ENCODE measurements at places on chromosomes 7 and 10. TPM values are rescaled to one million over a fixed set of nuclear protein-coding genes. Genes with fewer than 3 reads are reported as not detected.
A peak's percentile ranks its signal among the peaks of the same experiment; 100 is the strongest.

- H3K27ac ChIP-seq = no peak overlapping the region
- no peak for DNase-seq
- no peaks in the 10 kb centered on the region for H3K36me3 ChIP-seq
- H3K4me3 ChIP-seq = no peak overlapping the region
- peaks cover 4% of the 10 kb centered on the region for H3K27me3 ChIP-seq
These were observed 12.3 kb upstream of the SNX10 start for GRCh38 chr7:26279405-26279804.

DNA sequence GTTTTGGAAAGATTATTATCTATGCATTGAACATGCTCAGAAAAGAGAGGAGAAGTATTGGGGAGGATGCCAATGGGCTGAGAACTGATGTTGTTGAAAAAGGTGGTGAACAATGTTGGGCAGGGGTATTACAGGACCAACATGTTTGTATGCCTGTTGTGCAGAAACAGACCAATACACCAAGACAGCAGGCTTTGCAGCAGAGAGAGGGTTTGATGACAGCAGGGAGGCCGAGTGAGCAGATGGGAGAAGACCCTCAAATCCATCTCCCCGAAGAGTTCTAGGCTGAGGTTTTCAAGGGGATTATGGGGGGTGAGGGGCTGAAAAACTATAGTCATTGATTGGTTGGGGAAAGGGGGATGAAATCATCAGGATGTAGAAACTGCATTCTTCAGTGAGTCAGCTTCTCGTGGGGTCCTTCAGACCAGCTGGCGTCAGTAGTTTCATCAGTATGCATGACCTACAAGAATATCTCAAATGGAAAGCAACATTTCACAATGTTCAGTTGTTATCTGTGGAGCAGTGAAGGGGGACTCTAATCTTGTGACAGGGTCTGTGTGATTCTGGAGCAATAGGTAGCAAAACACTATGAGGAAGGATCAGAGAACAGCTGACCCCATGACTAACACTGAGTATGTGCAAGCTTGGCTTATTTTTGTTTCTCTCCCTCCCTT is 167.8 kb downstream of the BAMBI start:
- H3K4me1 ChIP-seq = peaks cover 24% of the 10 kb centered on the region
- no peak overlapping the region for H3K4me3 ChIP-seq
- no peak for DNase-seq
- no peaks in the 10 kb centered on the region for H3K36me3 ChIP-seq
- no peak overlapping the region for H3K27ac ChIP-seq

DNA sequence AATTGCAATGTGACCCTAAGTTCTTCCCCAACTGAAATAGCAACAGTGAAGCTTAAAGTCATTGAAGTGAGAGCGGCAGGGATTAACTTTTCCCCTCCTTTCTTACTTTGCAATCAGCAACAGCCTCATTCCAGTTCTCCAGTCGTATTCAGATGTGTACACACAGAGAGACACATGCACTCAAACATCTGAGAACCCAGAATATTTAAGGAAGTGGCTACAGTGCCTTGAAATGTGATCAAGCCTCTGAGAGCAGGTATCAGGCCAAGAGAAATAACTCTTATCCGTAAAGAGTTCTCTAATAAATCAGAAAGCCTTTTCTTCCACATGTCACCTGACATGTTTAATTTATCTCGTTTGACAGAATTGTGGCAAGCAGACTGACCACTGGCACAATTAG is 388.9 kb upstream of the NPVF start:
- H3K36me3 ChIP-seq = no peaks in the 10 kb centered on the region
- no peak for DNase-seq
- H3K4me1 ChIP-seq = peaks cover 49% of the 10 kb centered on the region
- peak overlapping the region; percentile 11 for H3K27ac ChIP-seq

Gene JCAD
- total RNA-seq = 23.5 TPM

- no peak overlapping the region for H3K27ac ChIP-seq
- H3K4me3 ChIP-seq = no peak overlapping the region
- H3K27me3 ChIP-seq = no peaks in the 10 kb centered on the region
- H3K36me3 ChIP-seq = no peaks in the 10 kb centered on the region
- DNase-seq = no peak
These were observed 35.2 kb downstream of the UBTD1 start for GRCh38 chr10:97533888-97534287.

Gene SH2D4B
- total RNA-seq = not detected

Gene CAV1
- total RNA-seq = 266 TPM

- H3K4me1 ChIP-seq = peaks cover 8% of the 10 kb centered on the region
- H3K27ac ChIP-seq = no peak overlapping the region
- H3K36me3 ChIP-seq = peaks cover 38% of the 10 kb centered on the region
These were observed 59.6 kb downstream of the ATOH7 start for GRCh38 chr10:68172324-68172723.

DNA sequence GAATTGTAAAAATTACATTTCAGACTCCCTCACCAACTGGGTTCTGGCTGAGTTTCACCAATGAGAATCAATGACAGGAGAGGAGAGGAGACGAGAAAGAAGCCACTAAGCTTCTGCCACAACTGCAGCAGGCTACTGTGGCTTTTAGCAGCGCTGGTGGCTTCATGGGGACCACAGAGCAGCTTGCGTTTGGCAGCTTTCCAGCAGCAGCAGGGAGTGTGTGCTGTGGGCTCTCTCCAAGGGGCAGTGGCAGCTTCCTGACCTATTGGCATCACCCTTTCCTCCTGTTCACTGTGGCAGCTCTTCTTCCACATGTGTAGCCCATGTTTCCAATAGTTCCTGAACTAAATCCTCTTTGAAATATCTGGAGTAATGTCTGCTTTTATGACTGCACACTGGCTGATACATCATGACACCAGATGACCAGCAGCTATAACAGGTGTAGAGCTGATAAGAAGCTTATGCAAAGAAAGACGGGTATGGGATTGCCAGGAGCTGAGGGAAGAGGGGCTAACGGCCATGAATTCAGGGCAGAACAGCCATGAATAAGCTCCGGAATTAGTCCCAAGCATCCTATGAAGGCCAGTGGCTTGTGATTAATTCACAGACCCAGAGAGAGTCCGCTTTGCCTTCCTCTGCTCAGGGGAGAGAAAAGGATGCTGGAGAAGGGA is 46.8 kb downstream of the KCNH2 start:
- H3K27ac ChIP-seq = no peak overlapping the region
- no peak for DNase-seq
- H3K27me3 ChIP-seq = peaks cover 44% of the 10 kb centered on the region

- no peaks in the 10 kb centered on the region for H3K4me1 ChIP-seq
- no peaks in the 10 kb centered on the region for H3K27me3 ChIP-seq
- no peak for DNase-seq
These were observed 1025.6 kb upstream of the C7orf33 start for GRCh38 chr7:147564786-147565476.

Gene OR13A1
- not detected for total RNA-seq

DNA sequence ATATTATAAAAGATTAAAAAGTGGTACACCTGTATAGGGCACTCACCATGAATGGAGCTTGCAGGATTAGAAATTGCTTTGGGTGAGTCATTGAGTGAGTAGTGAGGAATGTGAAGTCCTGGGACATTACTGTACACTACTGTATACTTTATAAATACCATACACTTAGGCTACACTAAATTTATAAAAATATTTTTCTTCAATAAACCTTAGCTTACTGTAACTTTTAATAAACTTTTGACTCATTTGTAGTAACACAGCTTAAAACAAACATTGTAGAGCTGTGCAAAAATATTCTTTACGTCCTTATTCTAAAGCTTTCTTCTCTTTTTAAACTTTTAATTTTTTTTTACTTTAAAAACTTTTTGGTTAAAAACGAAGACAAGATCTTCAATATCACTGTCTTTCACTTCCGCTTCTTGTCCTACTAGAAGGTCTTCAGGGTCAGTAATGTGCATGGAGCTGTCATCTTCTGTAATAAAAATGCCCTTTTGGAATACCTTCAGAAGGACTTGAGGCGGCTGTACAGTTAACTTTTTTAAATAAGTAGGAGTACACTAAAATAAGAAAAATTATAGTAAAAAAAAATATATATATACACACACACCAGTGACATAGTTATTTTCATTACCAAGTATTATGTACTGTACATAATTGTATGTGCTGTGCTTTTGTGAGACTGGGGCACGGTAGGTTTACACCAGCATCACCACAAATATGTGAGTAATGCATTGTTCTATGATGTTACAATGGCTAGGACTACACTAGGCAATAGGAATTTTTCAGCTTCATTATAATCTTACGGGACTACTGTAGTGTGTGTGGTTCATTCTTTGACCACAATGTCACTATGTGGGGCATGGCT is 3.5 kb downstream of the STK31 start:
- H3K36me3 ChIP-seq = no peaks in the 10 kb centered on the region
- no peaks in the 10 kb centered on the region for H3K4me1 ChIP-seq
- no peak for DNase-seq
- no peaks in the 10 kb centered on the region for H3K27me3 ChIP-seq
- no peak overlapping the region for H3K4me3 ChIP-seq

- H3K36me3 ChIP-seq = no peaks in the 10 kb centered on the region
- H3K27me3 ChIP-seq = peaks cover 73% of the 10 kb centered on the region
- H3K27ac ChIP-seq = no peak overlapping the region
- H3K4me1 ChIP-seq = no peaks in the 10 kb centered on the region
- no peak for DNase-seq
These were observed 66.3 kb downstream of the C10orf143 start for GRCh38 chr10:130044067-130045061.

- H3K4me3 ChIP-seq = no peak overlapping the region
- H3K36me3 ChIP-seq = no peaks in the 10 kb centered on the region
- no peaks in the 10 kb centered on the region for H3K27me3 ChIP-seq
- H3K4me1 ChIP-seq = no peaks in the 10 kb centered on the region
- no peak overlapping the region for H3K27ac ChIP-seq
These were observed 30.3 kb upstream of the TRIM24 start for GRCh38 chr7:138429577-138430250.

DNA sequence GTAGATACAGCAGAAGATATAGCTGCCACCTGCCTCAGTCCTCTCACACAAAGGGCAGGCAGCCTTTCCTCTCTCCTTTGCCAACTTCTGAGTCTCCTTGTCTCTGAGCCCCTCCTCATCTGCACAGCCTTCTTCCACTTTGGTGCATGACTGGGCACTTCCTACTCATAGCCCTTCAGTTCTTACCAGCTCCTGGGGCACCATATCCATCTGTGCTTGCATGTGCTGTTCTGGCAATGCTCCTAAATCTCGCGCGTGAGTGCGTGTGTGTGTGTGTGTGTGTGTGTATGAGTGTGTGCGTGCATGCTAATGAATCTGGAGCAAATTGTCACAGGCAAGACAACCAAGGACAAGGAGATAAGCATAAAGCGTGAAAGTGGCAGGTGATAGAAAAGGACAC is 1271.6 kb upstream of the SORCS1 start:
- H3K27me3 ChIP-seq = no peaks in the 10 kb centered on the region
- no peak overlapping the region for H3K4me3 ChIP-seq
- H3K4me1 ChIP-seq = no peaks in the 10 kb centered on the region
- no peak overlapping the region for H3K27ac ChIP-seq
- no peak for DNase-seq
- H3K36me3 ChIP-seq = no peaks in the 10 kb centered on the region

- no peak overlapping the region for H3K27ac ChIP-seq
- no peak overlapping the region for H3K4me3 ChIP-seq
- peaks cover 19% of the 10 kb centered on the region for H3K27me3 ChIP-seq
- H3K36me3 ChIP-seq = no peaks in the 10 kb centered on the region
- no peaks in the 10 kb centered on the region for H3K4me1 ChIP-seq
These were observed 241.3 kb upstream of the KMT2E start for GRCh38 chr7:104772405-104773345.

DNA sequence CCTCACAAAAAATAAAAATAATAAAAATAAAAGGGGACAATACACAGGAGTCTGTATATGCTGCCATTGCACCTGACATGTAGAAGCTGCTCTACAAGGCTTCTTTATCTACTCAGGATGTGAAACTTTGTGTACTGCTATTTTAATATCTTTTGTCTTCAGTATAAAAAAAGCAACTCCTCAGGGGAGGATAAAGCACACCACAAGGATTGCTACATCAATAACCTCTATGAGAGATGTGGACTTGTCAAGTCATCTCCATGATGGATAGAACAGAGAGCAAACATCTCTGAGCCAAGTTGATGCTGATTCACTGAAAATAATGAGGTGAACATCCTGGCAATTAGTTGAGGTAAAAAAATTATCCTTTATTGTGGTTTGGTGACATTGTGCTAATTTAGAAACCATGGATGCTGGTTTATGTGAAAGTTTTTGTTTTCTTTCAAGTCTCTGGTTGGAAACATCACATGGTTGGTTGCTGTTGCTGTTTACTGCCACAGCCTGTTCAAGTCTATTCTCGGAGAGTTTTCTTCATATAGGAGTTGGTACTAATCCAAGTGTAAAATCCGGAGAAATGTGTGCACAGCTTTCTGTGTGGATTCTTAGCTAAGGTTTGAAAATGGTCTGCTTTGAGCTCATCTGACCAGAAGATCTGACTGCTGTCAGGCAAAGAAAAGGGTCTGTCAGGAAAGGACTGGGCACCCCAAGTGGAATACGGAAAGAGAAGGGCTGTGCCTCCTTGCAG is 1.5 kb upstream of the HECW1 start:
- no peak overlapping the region for H3K27ac ChIP-seq
- peaks cover 79% of the 10 kb centered on the region for H3K27me3 ChIP-seq
- no peaks in the 10 kb centered on the region for H3K36me3 ChIP-seq
- DNase-seq = no peak
- no peak overlapping the region for H3K4me3 ChIP-seq
- H3K4me1 ChIP-seq = peaks cover 21% of the 10 kb centered on the region

GRCh38 chr10:22321924-22322640 is 1.2 kb downstream of the BMI1 start:
- no peak overlapping the region for H3K27ac ChIP-seq
- peaks cover 77% of the 10 kb centered on the region for H3K4me1 ChIP-seq
- peaks cover 9% of the 10 kb centered on the region for H3K36me3 ChIP-seq
- peak overlapping the region; percentile 77 for H3K4me3 ChIP-seq
- no peak for DNase-seq

Gene LIPF
- total RNA-seq = not detected

DNA sequence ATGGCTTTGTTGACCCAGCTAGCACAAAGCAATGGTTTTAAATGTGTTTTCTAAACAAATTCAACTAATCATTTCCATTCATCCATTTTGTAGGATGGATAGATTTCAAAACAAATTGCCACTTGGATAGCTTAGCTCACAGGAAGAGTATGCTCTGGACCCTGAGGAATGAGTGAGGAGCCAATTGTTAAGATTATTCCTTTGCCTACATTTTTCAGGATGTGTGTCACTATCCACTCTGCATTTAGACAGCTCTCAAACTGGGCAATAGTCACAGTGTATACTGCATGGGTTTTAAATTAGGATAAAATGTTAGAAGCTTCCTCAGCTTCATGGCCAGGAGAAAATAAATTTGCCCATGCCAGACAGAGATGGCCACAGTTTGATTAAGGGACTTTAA is 605.6 kb upstream of the TEX47 start:
- H3K4me1 ChIP-seq = no peaks in the 10 kb centered on the region
- no peak overlapping the region for H3K4me3 ChIP-seq
- H3K36me3 ChIP-seq = no peaks in the 10 kb centered on the region
- peak overlapping the region; percentile 5 for H3K27ac ChIP-seq

Data from left ventricle myocardium inferior (tissue), 1 donor.